Activated CD8-positive, alpha-beta T cell treated with anti-CD3 and anti-CD28 coated beads, Interleukin-2, amount 10 ng/mL, durations not matched to agents 7 days and 5 days (primary cell): ENCODE measurements at places on chromosomes 4 and X.

- DNase-seq = no peak
Observed at GRCh38 chr4:48333587-48333986, 7.7 kb upstream of the SLAIN2 start.

DNA sequence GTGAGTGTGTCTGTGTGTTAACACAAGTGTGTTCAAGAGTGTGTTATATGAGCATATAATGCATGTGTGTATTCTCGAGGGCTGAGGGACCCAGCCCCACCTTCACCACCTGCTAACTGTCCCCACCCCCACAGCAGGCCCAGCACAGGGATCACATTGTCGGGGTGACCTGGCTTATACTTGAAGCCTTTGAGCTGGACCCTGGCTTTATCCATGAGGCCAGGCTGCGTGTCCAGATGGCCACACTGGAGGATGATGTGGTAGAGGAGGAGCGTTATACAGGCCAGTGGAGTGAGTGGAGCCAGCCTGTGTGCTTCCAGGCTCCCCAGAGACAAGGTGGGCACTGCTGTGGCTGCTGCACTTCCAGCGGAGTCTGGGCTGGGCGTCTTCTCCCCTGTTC lies 7.6 kb downstream of the IL9R start:
- DNase-seq = no peak

DNA sequence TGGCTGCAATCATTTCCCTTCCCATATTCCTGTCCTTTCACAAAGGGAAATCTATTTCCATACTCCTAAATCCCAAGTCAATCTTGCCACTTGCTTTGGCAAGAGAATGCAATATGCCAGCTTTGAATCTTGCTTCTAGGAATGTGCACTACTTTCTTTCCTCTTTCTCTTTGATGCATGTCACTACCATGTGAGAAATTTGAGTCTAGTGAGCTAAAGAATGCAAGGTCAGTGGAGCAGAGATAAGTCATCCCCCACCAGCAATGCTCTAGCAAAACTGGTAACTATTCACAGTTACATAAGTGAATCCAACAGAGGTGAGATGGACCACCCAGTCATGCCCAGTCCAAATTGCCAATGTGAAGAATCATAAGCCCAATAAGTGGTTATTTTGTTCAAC lies 910.4 kb downstream of the RAB28 start:
- DNase-seq = no peak

GRCh38 chr4:139762720-139763119 lies 97.1 kb downstream of the MGST2 start:
- DNase-seq = no peak

- DNase-seq = no peak
Observed at GRCh38 chr4:102560115-102560514, 59.0 kb downstream of the NFKB1 start.

- DNase-seq = no peak
Observed at GRCh38 chr4:107069049-107069448, 32.9 kb upstream of the DKK2 start.

DNA sequence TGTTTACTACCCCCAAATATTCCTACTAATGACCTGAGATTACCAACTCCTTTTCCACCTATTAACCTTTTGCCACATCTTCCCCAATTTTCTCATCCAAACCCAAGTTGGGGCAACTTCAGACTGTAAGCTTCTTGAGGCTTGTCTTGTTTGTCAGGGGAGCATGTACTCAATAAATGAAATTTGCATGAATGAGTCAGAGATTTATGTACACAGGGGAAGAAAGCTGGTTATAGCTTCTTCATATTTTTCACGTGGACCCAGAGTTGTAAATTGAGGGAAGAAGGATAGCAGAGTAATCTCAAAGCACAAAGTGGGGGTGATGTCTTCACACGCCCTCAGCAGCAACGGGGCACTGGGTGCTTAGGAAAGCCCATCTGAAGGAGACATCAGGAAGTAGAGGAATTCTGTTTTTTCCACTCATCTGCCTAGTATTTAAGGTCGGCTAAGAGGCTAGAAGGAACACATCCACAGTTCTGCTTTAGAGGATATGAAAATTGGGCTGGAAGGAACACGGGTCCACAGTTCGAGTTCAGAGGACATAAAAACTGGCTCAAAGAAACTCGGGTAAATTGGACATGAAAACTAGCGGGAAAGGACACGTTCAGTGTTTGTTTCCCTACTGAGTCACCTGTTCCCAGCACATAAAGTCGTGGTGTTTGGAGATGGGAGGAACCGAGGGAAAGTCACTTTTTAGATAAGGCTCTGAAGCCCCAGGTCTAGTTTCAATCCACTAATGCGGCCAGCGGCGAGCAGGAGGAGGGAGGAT lies 696 bp upstream of the CA5B start:
- no peak for DNase-seq

GRCh38 chrX:44349561-44349960 lies 6.1 kb upstream of the EFHC2 start:
- no peak for DNase-seq

DNA sequence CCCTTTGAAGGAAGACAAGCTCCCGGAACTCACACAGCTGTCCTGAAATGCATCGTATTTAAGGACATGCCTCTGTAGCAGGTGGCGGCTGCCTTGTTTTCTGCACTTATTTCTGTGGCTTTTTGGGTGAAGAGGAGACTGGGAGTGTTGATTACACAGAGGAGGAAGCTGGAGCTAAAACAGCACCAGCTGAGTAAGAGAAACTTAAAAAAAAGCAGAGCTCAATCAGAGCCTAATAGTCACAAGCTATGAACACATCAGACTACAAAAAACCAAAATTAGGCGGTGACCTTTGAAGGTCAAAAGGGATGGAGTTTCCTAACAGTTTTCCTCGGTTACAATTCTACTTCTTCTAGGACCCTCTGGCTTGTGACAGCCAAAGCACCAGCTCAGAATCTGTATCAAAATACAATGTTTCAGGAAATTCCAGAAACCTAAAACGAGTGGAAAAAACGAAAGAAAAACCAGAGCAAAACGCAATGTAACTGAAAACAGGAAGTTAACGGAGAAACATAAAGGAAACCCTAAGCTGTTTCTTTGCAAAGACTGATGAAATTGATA lies 13.5 kb downstream of the PRKX start:
- no peak for DNase-seq

DNA sequence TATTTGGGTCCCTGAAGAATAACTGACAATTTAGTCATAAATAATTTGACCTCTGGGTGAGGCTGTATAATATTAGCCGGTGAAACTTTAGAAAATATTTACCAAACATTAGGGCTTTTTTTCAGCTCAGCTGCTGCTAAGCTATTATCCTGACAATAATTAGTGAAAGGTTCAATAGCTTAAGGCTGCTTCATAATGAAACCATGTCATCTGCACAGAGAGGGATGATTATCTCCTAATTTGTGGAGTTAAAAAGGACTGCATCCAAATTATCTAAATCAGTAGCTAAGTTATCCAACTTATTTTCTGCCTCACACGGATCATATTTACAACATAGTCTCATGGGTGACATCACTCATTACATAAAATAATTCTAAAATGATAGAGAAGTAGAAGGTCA lies 1249.8 kb downstream of the RAPGEF2 start:
- DNase-seq = no peak

GRCh38 chr4:141845901-141846300 lies 209.5 kb downstream of the IL15 start:
- no peak for DNase-seq

DNA sequence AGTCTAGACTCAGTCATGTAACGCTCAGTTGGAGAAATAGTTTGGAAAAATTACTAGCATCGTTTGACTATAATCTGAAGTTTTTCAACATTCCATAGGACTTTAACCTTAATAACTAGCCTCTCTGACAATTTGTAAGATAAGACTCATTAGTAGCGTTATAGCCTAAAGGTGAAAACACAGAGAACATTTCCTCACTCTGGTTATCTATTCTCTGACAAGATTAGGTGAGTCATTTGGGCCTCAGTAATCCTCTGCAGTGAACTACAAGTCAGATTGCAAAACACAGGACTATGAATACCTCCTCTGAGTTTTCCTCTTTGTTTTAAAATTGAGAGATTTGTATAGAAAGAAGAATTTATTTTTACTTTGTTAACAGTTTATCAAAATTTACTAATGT lies 31.8 kb upstream of the PDLIM5 start:
- no peak for DNase-seq

DNA sequence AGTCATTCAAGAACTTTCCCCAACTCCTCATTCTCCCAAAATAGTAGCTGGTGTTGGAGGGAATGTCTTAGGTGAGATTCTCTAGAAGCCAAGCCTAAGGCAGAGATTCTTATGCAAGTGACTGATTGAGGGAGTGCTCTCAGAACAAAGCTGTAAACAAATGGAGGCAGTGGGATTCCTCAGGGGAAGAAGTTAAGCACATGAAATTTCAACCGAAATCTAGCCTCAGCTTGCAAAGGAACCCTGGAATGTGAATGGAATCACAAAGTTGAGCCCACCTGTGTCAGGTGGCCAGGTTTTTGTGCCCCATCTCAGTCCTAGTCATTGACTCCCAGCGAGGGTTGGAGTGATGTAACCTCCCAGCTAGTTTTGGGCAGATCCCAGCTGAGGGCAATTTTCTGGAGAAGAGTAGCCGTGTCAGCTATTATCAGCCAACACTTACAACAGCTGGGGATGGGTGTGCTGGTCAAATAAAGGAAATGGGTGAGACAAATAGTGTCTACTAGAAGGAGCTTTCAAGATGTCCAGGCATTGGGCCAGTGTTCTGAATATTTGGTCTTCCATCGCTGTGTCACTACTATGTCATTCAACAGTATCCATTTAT lies 29.7 kb upstream of the FGF2 start:
- DNase-seq = no peak

- no peak for DNase-seq
Observed at GRCh38 chr4:55074386-55074785, 51.0 kb downstream of the KDR start.

- DNase-seq = no peak
Observed at GRCh38 chr4:127601029-127601428, 31.7 kb upstream of the INTU start.

GRCh38 chr4:56743550-56743949 lies 62.5 kb upstream of the HOPX start:
- DNase-seq = no peak

GRCh38 chr4:186563761-186564160 lies 8.4 kb upstream of the MTNR1A start:
- DNase-seq = no peak

- no peak for DNase-seq
Observed at GRCh38 chr4:26692014-26692726, 108.3 kb downstream of the TBC1D19 start.

- no peak for DNase-seq
Observed at GRCh38 chrX:22445880-22446279, 173.2 kb downstream of the CBLL2 start.

- no peak for DNase-seq
Observed at GRCh38 chr4:17400686-17401085, 111.2 kb downstream of the QDPR start.

DNA sequence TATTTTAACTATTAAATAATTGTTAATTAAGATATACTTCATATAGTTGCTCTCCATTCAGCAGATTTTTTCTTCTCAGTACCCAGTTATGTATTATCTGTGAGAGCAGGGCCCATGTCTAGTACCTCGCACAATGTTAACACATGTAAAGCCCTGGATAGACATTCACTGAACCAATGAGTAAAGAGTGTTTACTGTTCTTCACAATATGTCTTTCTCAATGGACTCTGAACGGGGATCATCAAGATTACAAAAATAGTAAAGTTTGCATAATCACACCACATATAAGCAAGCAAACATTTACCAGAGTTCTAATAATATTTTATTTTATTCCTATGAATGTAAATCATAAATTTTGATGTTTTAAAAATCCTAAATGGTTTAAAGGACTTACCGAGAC lies 47.1 kb downstream of the FBXO8 start:
- DNase-seq = no peak

DNA sequence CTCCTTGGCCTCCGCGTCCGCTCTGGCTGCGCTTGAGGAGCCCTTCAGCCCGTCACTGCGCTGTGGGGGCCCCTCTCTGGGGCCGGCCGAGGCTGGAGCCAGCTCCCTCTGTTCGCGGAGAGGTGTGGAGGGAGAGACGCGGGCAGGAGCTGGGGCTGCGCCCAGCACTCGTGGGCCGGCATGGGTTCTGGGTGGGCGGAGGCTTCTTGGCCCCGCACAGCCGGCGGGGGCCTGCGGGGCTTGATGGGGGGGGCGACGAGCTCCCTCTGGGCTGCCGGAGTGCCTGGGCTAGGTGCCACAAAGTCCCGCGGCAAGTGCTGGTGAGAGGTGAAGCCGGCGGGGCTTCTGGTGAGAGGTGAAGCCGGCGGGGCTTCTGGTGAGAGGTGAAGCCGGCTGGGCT lies 61.9 kb downstream of the ANKRD50 start:
- DNase-seq = no peak

GRCh38 chr4:56255820-56256219 lies 131.5 kb downstream of the AASDH start:
- no peak for DNase-seq

GRCh38 chrX:48071064-48071985 lies at the start of gene ZNF630:
Gene ZNF630 (minus strand): TSS chrX:48071640. CDS start chrX:48066886, 4,754 bp downstream.
- peak; percentile 71 for DNase-seq

DNA sequence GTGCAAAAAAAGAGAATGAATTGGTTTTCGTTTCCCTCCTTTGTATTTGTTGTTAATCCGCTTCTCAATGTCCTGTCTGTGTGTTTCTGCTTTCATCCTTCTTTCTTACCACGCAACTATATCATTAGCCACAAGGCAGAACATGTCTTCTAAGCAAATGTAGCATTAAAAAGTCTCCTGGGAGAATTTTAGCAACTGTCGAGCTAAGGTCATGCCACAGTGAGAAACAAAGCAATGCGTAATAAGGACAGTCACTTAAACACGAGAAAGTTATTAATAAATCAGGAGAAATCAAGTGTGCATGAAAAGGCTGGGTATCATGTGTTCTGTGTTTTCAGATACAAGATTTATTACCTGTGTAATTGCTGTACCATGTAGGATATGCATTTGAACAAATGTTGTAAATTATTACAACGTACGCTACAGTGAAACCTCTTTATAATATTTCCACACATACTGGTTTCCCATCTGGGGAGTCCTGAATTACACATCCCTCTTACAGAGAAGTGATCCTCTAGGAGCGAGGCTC lies 890.8 kb downstream of the TRIML1 start:
- DNase-seq = no peak

- peak; percentile 42 for DNase-seq
Observed at GRCh38 chrX:136209016-136209738, 42.0 kb downstream of the MAP7D3 start.

- no peak for DNase-seq
Observed at GRCh38 chr4:183370786-183371185, 48.6 kb upstream of the CLDN24 start.

DNA sequence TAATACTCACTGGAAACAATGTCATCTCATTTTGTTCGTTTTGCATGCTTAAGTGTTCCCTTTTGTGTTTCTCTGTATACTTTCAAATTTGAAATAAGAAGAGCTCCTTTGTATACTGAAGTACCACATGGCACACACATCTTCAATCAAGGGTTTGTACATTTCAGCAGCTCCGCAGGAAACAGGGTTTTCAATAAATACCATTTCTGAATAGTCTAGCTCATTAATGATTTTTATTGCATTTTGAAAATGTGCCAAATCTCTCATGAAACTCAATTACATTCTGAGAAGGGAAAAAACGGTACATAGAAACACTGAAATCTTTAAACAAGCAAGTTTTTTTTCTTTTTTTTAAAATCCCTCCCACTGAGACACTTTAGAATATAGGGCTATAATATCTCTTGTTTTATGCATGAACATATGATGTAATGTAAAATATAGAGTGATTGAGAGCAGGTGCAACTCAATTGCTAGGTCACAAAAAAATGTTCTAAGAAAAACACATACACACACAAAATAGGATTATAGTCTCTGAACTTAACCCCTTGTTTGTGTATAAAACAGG lies 914.2 kb upstream of the PCDH7 start:
- DNase-seq = no peak

GRCh38 chr4:174595141-174595929 lies 73.0 kb upstream of the HPGD start:
- DNase-seq = no peak

- no peak for DNase-seq
Observed at GRCh38 chrX:118143578-118143977, 27.0 kb upstream of the KLHL13 start.
